Jurkat, Clone E6-1 (cell line): ENCODE measurements at places on chromosomes 7 and 10.

DNA sequence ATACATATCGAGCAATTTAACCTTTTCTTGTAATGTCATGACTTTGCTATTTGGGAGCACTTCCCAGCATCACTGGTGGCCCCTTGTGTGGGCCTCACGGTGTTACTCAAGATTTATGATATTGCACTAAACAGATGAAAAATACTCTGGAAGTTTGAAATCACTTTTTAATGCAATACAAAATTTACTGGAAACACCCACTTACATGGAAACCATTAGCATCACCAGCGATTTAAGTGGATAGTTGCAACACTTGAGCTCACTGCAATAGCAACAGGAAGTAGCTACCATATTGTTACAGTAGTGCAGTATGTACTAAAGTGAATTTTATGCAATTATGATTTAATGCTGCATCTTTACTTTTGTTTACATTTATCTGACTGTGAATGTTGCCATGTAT lies 184.4 kb downstream of the MDFIC start:
- no peak for DNase-seq

GRCh38 chr7:151896086-151896485 lies 19.2 kb upstream of the PRKAG2 start:
- no peak for DNase-seq

DNA sequence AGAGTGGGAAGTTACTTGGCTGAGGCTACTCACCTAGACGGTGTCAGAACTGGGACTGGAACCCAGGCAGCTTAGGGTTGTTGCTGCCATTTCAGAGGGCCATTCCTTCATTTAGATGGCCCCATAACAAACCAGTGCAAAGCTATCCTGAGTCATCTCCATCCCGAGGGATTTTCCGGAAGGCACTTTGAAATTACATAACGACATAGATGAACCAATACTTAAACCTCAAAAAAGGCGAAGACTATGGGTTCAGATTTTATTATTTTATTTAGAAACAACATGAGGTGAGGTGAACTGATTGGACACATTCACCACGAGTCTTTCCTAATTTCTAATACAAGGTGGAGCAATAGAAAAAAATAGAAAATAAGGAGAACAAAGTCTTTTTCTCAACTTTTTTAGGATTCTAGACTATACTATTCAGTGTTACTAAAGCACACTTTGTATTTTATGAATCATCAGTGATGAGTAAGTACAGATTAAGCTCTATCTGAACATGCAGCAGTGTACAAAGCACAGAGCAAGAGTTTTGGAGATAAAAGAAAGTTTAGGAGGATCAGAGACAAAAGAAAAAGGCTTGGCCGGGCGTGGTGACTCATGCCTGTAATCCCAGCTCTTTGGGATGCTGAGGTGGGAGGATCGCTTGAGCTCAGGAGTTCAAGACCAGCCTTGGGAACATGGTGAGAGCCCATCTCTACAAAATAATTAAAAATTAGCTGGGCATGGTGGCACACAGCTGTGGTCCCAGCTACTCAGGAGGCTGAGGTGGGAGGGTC lies 79.5 kb upstream of the SVIL start:
- DNase-seq, result no peak

DNA sequence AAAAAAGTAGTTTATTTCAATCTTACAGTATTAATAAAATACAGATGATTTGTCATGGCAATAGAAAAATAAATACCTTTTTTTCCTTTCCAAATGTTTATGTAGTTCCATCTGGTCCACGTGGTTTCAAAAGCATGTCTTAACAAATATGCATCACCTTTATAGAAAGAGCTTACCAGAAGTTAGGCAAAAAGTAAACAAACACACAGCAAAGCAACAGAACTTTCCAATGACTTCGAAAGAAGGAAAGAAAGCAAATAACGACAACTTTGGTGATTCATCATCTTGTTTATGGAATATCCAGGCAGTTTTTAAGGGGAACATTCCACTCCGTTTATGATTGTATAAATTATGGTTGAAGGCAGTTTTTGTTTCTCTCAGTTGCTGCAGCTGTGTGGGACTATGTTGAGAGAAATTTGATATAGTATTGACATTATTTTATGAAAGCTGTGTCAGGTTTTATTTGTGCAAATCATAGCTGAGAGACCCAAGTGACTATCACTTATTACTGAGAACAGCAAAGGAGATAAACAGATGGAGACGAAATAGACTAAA lies 203.1 kb downstream of the CDC14C start:
- DNase-seq, result no peak

DNA sequence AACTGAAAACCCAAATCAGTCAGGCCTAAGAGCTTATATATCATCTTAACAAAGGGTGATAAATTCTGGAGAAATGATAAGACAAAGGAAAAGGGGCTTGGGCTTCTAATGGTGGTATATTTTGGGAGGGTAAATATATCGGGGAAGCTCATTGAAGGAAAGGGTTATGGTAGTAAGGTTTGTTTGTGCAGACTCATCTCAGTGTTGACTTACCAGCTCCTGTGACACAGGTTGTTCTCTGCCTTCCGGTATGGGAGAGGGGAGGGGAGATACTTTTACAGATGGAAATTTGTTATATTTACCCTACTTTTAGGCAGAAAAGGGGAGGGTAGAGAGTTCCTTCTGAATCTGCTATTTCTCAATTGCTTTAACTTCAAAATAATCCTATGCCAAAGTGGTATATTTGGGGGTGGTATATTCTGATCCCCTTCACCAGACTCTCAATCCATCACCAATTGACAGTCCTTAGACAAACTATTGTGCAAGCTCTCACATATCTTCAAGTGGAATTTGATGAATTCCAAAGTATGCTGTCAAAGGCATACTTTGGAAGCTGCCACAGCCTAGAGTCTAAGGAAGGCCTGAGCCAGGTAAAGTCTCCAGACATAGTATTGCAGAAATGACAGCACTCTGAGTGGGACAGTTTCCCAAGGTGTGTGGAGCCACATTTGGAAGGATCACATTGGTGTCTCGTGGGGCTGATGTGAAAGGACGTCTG lies 13.3 kb upstream of the PAPSS2 start:
- no peak for DNase-seq

- no peak for DNase-seq
Measured at GRCh38 chr7:139995017-139995915, 67.5 kb downstream of the PARP12 start.

- no peak for DNase-seq
Measured at GRCh38 chr7:105854498-105854897, 21.9 kb downstream of the ATXN7L1 start.

- DNase-seq, result no peak
Measured at GRCh38 chr7:130909881-130910672, 176.1 kb upstream of the KLF14 start.

- no peak for DNase-seq
Measured at GRCh38 chr7:113801751-113802150, 117.1 kb downstream of the PPP1R3A start.

GRCh38 chr10:88244781-88245625 lies 338.1 kb downstream of the RNLS start:
- peak; percentile 29 for DNase-seq

- no peak for DNase-seq
Measured at GRCh38 chr7:122762071-122762470, 59.3 kb upstream of the RNF148 start.

- DNase-seq, result no peak
Measured at GRCh38 chr7:18408461-18408860, 87.1 kb upstream of the HDAC9 start.

- DNase-seq, result no peak
Measured at GRCh38 chr10:36194276-36194675, 552.2 kb upstream of the FZD8 start.

GRCh38 chr10:8044908-8045725 lies 9.4 kb upstream of the GATA3 start:
- no peak for DNase-seq

DNA sequence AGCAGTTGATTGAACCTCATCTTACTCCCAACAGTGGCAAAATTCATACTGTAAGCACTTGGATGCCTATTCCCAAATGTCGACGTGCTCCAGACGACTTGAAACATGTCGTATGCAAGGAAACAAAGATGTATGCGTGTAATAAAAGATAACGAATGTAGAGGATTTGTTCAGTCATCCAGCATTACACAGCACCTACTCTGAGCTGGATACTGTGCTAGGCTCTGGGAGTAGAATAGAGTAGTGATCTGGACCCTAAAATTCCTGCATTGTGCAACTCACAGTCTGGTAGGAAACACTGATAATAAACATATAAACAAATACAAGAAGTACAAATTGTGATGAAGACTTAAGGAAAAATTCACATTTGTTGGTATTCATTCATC lies 5.6 kb upstream of the TBX20 start:
- DNase-seq, result no peak

- peak; percentile 18 for DNase-seq
Measured at GRCh38 chr7:44461387-44461786, 29.1 kb downstream of the NUDCD3 start.

DNA sequence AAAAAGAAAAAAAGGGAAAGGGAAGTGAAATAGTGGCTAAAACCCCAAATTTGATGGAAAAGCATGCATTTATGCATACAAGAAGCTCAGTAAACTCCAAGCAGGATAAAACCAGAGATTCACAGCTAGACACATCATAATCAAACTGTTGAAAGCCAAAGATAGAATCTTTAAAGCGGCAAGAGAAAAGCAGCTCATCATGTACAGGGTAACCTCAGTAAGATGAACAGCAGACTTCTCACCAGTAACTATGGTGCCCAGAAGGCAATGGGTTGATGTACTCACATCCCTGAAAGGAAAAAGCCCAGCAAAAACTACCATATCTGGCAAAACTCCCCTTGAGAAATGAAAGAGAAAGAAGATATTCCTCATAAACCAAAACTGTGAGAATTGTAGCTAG lies 60.4 kb downstream of the TPST1 start:
- DNase-seq, result no peak

GRCh38 chr10:101906586-101907183 lies 63.1 kb upstream of the KCNIP2 start:
- DNase-seq, result peak; percentile 34

DNA sequence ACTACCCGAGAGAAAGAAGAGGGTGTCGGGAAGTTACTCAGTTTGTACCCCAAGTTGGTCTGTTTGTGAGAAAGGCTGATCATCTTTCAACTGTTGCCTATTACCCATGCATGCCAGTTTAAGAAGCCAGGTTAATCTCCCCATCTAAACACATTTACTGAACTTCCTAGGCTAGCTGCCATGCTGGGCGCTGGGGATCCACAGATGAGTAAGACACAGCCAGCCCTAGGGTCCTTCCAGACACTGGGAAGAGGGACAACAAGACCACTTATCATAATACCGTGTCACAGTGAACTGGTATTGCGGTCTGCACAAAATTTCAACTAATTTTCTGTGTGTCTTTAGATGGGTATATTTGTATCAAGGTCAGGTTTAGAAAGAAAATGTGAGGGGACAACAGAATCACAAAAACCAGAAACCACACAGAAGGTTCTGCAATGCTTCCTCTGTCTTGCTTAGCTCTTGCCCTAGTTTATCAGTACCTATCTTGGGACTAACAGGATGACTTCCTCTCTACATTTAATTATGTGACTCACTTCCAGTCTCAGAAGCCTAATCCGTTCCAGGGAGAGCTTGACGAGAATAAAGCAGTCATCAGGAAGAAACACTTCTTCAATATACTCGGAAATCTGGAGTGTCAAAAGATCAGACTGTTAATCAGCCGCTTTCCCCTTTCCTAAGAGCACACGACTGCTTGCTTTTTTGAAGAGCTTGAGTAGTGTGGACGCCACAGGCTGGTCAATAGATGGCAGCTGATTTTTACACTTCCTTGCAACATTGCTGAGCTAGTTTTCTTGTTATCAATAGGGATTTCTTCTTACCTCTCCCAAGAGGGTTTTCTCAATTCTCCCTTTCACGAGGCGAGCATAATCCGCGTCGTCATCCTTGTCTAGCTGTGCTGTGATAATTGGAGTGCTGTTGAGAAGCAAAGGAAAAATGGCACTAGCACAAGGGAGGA lies 45.7 kb downstream of the POLR3A start:
- DNase-seq, result no peak

DNA sequence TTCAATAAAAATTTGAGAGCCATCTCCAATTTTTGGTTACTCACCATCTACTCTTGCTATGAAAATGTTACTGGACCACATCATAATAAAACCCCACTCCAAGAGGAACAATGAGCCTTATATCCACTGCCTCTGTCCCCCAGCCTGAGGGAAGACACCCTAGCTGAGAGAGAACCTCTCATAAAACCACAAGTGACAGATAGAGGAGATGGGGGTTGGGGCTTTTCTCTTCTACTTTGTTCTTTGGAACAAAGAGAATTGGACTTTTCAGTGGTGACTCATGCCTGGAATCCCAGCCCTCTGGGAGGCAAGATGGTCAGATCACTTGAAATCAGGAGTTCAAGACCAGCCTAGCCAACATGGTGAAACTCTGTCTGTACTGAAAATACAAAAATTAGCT lies 27.6 kb upstream of the TAS2R16 start:
- no peak for DNase-seq

- DNase-seq, result peak; percentile 19
Measured at GRCh38 chr10:129703287-129704137, 236.5 kb downstream of the MGMT start.

- no peak for DNase-seq
Measured at GRCh38 chr10:10293041-10293440, 724.6 kb upstream of the CELF2 start.

GRCh38 chr10:83724471-83725241 lies 414.7 kb upstream of the GHITM start:
- DNase-seq, result no peak

DNA sequence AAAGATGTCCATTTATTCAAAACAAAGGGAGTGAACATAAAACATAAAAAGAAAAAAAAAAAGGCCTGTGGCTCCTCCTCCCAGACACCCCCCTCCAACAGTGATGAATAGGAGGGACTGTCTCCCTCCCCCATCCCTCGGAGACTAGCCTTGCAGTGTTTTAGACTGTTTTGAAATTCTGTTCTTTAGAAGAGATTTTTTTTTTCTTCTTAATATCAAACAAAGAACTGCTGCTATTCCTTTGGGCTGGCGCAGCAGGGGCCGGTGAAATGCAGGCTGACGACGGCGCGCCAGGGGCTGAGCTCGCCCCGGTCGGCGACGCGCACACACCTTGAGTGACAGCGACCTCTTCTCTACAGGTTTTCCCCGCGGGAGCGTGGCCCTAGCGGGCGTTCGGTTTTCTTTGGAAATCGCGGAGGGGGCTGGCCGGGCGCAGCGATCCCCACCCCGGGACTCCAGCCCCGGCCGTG lies at the start of gene LANCL2:
LANCL2 (plus strand) TSS at position 133 of the 470 bp plus-strand sequence. CDS start 689 bp downstream, outside the sequence.
- peak; percentile 45 for DNase-seq

DNA sequence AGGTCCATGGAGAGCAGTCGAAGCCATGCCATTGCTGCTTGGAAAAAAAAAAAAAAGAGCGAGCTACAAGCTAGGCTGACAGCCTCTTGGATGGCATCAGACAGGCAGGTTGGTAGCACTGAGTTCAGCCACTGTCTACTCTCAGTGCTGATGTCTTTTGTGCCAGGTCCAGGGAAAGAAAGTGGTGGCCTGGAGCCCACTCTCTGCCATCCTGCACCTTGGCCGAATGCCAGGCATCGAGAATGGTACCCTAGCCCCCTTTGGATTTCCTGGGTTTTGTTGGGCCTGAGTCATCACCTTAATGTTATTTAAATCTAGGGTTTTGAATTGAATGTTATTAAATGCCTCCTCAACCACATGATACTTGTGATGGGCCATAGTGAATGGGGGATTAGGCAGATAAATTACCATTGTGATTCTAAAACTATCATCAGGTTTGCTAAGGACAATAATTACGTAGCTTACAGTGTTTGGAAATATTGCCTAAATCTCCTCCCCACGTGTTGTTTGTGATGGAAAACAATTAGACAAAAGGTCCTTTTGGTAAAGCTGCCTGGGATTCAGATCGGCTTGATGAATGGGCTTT lies 195.7 kb upstream of the GPR26 start:
- no peak for DNase-seq
